ENCODE measurements at places on chromosomes 2 and 18.

- DNase-seq = no peak
Observed at GRCh38 chr2:48292393-48292792, 237.6 kb upstream of the STON1 start.

- no peak for DNase-seq
Observed at GRCh38 chr18:50981381-50981780, 13.5 kb downstream of the ELAC1 start.

DNA sequence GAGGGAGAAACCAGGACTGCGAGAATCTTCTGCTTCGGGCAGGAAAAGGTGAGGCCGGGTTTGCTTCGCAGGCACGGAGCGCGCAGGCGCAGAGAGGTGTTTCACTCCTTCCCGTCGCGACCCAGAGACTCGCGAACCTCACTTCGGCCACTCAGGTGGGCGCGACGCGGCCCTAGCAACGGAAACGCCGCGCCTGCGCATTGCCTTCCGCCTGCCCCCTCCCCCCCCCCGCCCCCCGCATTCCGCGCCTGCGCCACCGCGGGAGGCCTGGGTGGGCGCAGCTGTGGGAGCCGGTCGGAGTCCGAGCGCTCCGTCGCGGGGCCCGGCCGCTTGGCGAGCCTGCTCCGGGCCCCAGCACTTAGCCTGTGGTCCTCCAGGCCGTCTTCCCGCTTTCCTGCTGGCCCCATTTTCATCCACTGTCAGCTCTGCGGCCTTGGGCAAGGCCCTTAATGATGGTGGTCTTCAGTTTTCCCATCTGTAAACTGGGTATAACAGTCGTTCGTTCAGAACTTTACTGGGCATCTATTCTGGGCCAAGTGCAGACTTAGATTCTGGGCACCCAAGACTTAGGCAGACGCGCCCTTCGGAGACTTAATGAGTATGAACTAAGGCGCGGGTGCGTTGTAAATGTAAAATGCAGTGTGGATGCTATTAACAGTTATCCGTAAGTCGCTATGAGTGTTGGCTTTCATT lies 62.1 kb upstream of the ACKR3 start:
- no peak for DNase-seq

DNA sequence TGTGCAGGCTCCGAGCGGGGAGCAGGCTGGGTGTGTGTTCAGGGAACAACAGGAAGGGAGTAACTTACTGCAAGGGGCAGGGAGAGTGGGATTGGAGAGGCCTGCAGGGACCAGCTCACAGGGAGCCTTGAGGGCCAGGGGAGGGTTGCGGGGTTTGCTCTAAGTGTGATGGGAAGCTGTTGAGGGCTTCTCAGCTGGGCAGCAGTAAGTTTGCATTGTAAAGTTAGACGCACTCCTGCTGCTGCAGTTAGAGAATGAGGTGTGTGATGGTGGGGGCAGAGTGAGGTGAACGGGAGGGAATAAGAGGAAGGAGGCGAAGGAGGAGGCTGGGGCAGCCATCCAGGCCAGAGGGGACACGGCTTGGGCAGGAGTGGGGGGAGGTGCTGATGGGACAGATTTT lies 53.4 kb downstream of the BOLA3 start:
- DNase-seq = no peak

DNA sequence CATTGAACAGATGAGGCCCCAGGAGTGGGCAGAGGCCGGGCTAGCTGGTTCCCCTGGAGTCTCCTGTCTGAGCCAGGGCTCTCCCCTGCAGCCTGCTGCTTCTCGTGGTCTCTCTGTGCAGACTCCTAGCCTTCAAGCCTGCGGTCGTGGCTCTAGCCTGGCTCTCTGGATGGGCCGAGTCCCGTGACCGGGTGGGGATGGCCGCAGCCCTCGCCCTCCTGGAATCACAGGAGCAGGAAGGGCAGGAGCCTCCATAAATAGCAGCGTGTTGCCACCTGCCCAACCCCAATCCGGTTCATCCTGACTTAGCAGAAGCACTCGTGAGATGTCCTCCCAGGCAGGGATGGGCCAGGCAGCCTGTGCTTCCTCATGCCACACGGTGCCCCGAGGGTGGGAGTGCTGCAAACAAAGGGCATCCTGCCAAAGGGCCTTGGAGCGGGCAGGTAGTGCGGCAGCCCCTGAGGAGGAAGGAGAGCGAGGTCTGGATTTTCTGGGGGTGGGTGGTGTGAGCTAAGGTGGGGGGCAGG lies 43.9 kb downstream of the FOSL2 start:
- no peak for DNase-seq

DNA sequence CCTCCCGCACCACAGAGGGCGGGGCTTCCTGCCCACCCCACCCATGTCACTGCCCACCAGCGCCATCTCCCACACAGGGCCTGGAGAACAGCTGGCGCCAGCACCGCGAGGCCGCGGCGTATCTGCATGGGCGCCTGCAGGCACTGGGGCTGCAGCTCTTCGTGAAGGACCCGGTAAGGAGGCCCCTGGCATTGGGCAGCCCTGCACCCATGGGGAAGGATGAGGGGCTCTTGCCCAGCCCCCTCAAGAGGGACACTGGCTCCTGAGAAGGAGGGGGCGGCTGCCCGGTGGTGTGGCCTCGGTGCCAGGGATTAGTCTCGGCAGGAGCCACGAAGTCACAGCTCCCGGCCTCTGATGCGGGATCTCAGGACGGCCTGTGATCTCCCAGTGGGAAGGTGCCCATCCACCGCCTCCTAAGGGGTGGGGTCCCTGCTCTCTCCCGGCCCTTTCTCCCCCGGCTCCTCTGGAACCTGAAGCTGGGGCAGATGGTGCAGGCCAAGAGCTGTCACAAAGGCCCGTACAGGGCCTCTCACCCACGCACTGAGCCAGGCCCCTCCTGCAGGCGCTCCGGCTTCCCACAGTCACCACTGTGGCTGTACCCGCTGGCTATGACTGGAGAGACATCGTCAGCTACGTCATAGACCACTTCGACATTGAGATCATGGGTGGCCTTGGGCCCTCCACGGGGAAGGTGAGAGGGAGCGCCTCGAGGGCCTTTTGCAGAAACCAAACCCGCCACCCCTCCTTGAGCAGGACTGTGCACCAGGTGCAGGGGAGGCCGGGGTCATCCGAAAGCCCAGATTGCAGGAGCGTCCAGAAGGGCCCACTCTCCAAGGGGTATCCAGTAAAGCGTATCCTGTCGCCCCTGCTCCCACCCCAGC lies 9.1 kb downstream of the AGXT start:
- DNase-seq = no peak

Measured in D721Med (cell line).